ENCODE measurements at places on chromosomes 12 and 14. TPM values are rescaled to one million over a fixed set of nuclear protein-coding genes. Genes with fewer than 3 reads are reported as not detected.

DNA sequence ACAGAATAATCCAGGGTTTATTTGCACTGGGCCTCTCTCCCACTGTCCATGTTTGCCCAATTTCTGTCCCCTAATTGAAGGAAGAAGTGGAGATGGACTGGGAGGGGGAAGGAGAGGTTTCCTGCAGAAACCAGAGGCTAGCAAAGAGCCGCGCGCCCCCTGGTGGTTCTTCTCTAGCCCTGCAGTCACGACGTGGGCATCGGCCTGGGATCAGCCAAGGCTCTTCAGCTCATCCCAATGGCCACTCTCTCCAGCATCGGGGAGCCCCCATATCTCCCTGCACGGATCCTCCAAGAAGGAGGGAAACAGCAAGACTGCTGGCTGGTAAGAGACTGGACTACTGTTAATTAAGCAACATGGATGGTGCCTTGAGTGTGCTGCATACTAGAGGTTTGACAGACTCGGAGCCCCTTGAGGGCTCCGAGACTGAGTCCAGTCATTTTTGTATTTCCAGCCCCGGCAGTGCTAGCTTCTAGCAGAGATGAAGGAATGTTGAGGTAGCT is 18.7 kb downstream of the ZBTB39 start:
- DNase-seq, result peak; percentile 63

DNA sequence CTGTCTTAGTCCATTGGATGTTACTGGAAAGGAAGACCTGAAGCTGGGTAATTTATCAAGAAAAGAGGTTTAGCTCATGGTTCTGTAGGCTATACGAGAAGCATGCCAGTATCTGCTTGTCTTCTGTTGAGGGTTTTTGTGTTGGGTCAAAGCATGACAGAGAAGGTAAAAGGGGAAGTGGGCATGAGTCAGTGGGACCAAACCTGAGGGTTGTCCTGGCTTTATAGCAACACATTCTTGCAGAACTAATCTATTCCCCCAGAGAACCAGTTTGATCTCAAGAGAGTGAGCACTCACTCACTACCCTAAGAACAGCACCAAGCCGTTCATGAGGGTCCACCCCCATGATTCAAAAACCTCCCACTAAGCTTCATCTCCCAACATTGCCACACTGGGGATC is 19.0 kb upstream of the KRAS start:
- no peak for DNase-seq

DNA sequence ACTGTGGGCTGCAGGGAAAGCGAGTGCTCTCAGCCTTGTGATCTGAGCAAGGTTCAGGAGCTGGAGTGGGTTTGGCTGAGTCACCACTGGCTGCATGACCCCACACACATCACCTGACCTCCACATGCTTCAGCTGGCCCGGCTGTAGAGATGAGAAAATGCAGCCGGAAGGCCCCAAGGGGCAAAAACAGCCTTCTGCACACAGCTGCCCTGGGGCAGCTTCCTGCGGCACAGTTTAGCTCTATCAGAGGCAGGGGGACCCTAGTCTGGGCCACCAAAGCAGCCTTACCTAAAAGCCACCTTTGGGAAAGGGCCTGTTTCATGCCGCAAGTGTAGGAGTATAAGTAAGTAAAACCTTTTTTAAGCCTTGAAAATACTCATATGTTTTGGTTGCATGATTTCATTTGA is 123.3 kb downstream of the SSPN start:
- peak; percentile 92 for DNase-seq

GRCh38 chr14:105914738-105915385 is 388.5 kb downstream of the TMEM121 start:
- no peak for DNase-seq

DNA sequence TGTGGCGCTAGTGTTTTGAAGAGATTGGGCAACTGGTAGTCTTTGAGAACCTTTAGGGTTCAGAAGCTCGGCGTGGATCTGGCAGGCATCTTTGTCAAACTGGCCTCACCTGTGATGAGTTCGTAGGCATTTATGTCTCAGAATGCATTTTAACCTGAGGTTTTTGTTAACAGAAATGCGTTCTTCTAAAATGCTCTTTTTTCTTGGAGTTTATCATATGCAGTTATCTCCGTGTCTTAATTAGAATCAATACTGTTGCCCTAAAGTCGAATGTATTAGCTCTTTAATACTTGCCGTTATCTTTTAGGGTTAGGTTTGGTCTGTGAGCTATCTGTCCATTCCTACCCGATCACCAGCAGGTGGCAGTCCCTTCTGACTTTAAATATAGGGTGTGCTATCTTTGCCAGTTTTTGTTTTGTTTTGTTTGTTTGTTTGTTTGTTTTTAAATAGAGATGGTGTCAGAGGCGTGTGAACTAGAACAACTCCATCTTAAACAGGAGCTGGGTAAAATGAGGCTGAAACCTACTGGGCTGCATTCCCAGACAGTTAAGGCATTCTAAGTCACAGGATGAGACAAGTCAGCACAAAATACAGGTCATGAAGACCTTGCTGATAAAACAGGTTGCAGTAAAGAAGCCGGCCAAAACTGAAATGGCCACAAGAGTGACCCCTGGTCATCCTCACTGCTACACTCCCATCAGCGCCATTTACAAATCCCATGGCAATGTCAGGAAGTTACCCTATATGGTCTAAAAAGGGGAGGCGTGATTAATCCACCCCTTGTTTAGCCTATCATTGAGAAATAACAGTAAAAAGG is 1.4 kb downstream of the ATF1 start:
- DNase-seq, result peak; percentile 63

GRCh38 chr12:116651089-116651488 is 86.8 kb downstream of the SPRING1 start:
- DNase-seq, result no peak

GRCh38 chr14:30271811-30272323 is 287.1 kb upstream of the G2E3 start:
- no peak for DNase-seq

- DNase-seq, result no peak
These were observed 129.2 kb upstream of the ARHGAP5 start for GRCh38 chr14:31947680-31948595.

The CISTR gene
- total RNA-seq, result not detected

The SLC25A47 gene
- not detected for total RNA-seq
